NCI-H526 treated with DMSO at 0.1 percent for 48 hours (cell line): ENCODE measurements at places on chromosomes 2 and 18.

DNA sequence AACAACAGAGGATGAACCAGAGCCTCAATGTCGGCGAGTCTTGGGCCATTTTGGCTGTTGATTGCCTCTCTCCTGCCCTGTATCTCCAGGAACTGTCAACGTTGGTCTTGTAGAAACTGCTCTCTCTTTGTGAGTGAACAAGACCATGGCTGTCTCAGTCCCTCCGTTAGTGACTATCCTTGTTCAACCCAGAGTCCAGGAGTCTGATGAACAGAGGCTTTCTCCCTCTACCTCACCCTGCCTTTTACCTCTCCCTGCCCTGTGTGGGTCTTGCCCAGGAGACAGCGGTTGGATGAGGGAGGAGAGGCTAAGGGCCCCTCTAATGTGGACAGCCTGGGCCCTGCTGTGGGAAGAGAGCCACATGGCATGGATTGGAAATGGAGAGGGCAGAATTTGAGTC, 32.8 kb downstream of the INPP4A start:
- DNase-seq = no peak

DNA sequence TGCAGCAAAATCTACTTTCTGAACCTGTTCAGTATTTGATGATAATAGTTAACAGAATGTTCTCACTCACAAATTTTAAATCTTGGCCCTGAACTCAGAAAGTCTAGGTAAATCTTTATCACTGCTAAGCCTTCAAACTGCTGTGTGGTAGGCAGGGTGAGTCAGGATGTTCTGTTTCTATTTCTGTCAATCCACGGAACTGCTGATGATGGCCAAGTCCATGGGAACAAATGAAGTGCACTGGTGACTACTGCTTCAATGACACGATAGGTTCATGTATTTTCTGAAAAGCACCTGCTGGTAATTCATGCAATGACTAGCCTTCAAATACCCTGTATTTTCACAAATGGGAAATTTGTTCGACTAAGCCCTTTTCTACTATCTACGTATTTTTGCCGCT, 14.2 kb downstream of the NIFK start:
- no peak for DNase-seq

- DNase-seq = no peak
These were observed 26.0 kb upstream of the GALR1 start for GRCh38 chr18:77223653-77224052.

- DNase-seq = no peak
These were observed 12.8 kb downstream of the TMEM163 start for GRCh38 chr2:134705861-134706586.

DNA sequence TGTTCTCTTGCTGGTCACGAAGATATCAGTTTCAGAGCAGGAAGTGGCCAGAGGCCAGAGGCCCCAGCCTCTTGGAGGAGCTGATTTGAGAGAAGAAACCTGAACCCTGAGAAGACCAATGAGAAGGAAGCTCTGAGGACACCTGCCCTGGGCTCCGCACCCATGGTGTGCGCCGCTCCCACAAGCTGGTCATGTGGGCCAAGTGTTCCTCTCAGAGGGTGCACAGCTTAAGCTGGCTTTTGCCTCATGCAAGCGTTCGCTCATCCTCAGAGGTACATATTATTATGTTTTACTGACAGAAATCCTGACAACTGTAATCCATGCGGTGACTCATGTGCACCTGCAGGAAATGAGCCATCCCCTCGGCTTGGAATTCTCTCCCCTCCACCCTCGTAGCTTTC, 316.1 kb upstream of the MYT1L start:
- no peak for DNase-seq

- DNase-seq = no peak
These were observed 15.6 kb downstream of the CHMP1B start for GRCh38 chr18:11866764-11867163.

DNA sequence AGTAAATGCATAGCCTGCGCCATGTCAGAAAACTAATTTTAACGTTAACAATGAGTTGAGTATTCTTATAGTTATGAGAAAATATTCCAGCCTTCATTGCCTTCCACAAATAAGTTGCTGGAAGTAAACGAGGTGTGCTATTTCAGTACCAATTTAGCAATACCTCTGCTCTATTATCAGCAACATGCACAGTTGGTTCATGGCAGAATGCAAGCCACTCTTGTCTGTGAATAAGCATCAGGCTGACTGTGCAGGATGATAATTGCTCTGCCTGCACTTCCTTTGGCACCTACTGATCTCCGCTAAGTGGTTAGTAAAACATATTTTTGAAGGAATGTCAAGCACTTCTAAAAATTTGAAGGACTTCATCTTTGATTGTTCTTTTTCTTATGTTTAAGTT, 261.9 kb upstream of the SIX3 start:
- DNase-seq = no peak

DNA sequence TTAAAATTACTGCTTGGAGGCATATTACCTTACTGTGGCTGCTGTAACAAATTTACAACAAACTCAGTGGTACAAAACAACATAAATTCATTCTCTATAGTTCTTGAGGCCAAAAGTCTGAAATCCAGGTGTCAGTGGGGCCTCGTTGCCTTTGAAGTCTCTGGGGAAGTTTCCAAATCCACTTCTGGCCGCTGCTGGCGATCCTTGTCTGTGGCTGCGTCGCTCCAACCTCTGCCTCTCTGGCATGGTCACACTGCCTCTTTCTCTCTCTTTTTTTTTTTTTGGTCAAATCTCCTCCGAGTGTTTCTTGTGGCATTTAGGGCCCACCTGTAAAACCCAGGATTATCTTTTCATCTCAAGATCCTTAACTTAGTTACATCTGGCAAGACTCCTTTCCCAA, 182.8 kb downstream of the ST6GAL2 start:
- DNase-seq = no peak

GRCh38 chr2:176552501-176553135, 283.4 kb downstream of the MTX2 start:
- DNase-seq = no peak

DNA sequence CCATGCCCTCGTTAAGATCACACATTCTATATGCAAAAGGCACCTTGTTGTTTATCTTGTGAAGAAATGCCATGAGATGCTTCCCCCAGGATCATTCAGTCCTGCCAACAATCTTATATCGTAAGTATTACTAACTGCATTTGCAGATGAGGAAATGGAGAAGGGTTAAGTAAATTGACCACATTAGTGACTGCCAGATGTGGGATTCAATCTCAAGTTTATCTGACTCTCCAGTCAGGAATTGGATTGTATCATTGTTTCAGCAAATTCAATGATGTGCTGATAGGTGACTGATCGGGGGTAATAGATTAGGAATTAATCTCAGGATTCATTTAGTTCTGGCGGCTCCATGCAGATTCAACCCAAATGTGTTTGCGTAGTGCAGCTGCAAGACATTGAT, 106.2 kb downstream of the CNTNAP5 start:
- no peak for DNase-seq

DNA sequence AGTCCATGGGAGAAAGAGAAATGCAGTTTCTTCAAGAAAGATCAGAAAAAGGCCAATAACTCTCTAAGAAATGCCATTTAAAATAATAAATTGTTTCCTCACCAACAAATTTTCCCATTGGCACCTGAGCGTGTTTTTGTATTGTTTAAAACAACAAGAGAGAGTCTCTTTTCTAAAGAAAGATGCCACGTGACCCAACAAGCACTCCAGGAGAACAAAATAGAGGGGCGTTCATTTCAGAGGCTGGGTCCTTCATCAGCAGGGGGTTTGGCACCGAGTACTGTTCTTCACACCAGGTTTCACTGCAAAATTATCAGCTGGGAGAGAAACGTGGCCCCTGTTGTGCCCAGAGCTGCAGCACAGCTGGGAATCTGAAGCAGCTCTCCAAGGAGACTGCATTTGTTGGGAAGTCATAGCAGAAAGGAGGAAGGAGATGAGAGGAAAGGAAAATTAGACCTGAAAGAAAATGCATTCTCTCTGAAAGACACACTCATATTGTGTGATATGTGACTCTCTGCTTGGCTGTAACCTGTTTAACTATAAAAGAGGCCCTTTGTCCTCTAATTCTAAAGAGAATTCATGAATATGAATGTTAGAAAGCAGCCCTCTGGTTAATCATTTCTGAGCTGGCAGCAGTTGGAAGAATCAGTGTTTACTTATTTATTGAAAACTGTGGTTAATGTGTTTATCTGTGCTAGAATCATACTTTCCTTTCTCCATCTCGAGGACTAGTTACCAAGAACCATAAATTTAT, 205.3 kb upstream of the CDH20 start:
- peak; percentile 44 for DNase-seq

DNA sequence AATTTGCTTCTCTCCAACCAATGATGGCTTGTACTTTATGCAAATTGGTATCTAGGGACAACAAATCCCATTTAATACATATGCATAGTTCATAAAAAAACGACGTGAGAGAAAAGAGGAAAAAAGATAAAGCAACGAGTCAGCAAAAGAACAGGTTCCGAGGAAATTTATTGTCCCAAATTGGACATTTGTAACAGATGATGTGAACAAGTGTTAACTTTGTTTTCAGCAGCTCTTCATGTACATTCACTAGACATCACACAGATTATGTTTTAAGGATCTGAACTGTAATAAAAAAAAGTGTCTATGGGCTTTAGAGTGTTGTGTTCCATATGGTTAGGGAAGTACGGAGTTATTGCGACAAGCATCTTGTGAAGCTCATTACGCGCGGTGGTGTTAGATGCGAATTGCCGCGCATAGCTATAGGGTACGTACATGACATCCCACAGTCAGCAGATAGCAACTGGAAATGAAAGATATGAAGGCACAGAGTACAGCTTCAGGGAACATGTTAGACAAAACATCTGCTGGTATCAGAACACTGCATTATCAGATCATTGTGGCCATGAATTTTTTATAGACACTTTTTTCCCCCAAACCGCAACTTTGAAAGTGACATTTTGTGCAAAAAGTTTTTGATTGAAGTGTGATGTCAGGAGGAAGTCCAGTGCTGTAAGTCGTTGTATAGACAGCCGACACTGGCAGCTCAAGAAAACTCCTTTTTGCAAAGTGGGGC, 1073.1 kb upstream of the FANCL start:
- DNase-seq = peak; percentile 46
